Suppressor macrophage (primary cell): ENCODE measurements at places on chromosomes 13 and 19.

- DNase-seq: no peak
Observed at GRCh38 chr13:75410207-75410606, 71.8 kb downstream of the TBC1D4 start.

- DNase-seq: no peak
Observed at GRCh38 chr13:21717817-21718216, 46.9 kb downstream of the FGF9 start.

DNA sequence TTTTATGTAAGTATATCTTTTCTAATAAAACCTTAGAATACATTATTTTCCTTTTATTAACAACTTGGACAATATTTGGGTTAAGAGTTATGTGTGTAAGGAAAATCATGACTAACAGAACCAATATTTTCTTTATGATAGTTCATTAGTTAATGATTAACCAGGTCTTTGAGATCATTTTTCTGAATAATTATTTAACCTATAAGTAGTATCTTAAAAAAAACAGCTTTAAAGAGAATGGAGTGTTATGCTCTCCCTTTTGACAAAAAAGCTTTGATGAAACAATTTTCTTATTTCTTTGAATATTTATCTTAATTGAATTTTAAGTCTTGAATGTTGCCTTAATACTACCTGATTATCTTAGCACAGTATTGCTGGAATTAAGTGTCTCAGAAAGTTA, 3.8 kb downstream of the SLAIN1 start:
- no peak for DNase-seq

DNA sequence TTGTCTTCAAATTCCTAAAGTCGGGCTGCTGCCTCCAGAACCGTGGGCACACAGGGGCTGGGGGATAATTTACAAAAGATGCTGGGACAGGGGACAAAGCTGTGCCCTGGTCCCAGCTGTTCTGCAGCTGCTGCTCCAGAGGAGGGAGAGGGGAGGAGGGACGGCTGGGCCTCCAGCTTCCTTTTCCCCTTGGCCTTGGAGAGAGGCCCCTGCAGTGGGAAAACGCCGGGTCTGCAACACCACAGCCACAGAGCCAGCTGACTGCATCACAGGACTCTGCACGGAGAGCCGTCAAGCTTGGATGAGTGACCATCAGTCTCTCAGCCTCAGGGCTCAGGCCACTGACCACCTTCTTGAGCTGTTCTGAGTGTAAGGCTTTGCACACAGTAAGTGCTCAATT, 6.1 kb downstream of the DOCK6 start:
- no peak for DNase-seq

- DNase-seq: no peak
Observed at GRCh38 chr13:88031980-88032559, 360.9 kb downstream of the SLITRK5 start.

DNA sequence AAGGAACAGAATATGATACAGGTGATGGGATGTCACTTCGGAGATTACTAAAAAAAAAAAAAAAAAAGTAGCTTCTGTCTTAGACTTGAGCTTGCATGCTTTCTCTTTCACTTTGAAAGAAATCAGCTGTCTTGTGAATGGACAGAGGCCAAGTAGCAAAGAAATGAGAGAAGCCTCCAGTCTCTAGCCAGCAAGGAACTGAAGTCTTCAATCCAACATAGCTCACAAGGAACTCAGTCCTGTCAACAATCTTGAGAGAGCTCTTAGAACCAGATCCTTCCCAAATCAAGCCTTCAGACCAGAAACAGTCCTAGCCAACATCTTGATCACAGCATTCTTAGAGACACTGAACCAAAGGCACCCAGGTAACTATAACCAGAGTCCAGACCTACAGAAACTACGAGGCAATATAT, 7.7 kb downstream of the N4BP2L2 start:
- peak; percentile 32 for DNase-seq

DNA sequence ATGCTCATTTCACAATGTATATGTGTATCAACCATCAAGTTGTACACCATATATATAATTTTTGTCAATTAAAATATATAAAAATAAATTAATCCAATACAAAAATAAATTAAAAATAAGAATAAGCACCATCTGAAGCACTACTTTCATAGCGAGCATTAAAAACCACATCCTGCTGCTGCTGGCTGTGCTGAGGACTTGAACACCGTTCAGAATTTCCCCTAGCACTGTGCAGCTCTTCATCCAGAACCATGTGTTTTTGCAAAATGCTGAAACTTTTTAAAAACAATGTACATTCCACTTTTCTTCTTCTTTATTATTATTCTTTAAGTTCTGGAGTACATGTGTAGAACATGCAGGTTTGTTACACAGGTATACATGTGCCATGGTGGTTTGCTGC, 40.0 kb upstream of the FOXO1 start:
- DNase-seq: no peak

GRCh38 chr13:109131698-109132257, 502.4 kb downstream of the MYO16 start:
- DNase-seq: peak; percentile 63

GRCh38 chr19:53958823-53959757, 3.6 kb upstream of the CACNG8 start:
- no peak for DNase-seq

GRCh38 chr13:43370842-43371241, 347.5 kb downstream of the DNAJC15 start:
- DNase-seq: no peak
